ENCODE measurements at places on chromosomes 5 and 9.

- no peak for DNase-seq
Observed at GRCh38 chr9:7186175-7186574, 428.4 kb downstream of the KDM4C start.

DNA sequence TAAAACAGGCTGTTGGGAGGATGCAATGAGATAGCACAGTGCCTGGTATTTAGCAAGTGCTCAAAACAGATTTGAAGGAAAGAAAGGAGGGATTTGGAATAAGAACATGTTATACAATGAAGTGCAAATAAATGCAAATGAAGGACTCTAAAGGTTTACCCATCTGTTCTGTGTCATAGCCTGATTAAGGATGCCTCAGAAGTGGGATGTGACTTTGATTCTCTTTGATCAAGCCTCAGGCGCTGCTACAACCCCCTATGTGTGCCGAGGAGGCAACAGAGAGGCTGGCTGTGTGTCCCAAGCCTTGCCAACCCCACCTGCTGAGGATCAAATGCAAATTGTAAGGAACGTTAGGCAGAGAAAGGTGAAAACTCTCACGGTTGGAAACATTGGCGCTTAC lies 27.2 kb downstream of the GGTA1 start:
- no peak for DNase-seq

GRCh38 chr9:35790385-35791296 lies 750 bp upstream of the NPR2 start:
- DNase-seq: peak; percentile 45

DNA sequence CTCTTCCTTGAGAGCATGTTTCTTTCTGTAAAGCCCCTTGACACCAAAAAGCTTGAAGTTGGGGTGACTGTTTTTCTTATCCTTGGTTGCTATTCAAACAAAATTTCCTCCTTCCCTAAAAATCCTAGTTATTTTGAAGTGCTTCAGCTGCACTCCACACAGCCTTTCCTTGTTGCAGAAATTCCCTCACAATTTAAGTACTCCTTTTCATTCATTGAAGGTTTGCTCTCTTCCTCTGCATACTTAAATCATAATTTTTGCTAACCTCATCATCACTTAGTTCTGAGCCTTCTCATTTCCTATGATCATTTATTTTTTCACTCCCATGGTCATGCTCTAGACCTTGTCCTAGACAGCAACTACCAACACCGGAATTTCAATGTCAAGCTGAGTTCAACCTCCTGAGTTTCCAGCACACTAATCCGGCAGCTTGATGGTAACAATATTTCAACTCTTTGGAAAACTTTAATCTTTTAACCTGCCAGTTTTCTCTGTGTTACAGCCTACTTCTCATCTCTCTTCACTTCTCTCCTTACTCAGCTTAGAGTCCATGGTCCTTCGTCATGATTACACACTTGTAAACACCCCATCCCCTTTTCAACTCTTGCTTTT lies 78.7 kb upstream of the ACTBL2 start:
- DNase-seq: no peak

DNA sequence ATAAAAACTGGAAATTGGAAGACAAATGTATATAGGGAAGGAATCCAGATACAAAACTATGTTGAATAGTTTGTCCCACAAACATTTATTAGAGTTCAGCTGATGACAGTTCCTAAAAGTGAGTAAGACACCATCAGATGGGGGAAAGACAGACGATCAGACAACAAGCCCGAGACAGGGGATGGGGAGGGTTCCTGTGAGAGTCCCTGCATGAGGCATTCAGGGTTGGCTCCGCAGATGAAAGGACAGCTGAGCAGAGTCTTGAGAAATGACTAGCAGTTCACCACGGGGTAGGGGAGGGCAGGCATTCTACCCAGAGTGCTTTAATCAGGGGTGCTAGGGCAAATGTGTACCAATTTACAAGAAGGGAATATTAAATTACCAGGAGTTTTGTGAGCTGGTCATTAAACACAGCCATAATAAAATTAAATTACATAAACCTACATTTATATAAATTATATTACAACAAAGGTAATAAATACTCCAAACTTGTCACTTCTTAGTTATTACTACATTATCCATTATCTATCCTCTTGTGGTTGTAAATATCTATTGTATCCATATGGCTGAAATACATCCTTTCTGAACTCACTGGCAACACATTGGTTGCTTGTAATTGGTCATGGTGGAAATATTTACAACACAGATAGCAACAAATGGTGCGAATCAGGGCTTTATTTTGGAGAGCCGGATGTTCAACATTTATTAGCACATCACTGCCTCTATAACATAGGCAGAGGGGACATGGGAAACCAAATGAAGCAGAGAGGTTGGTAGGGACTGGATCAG lies 27.8 kb downstream of the TNFSF15 start:
- DNase-seq: peak; percentile 8

DNA sequence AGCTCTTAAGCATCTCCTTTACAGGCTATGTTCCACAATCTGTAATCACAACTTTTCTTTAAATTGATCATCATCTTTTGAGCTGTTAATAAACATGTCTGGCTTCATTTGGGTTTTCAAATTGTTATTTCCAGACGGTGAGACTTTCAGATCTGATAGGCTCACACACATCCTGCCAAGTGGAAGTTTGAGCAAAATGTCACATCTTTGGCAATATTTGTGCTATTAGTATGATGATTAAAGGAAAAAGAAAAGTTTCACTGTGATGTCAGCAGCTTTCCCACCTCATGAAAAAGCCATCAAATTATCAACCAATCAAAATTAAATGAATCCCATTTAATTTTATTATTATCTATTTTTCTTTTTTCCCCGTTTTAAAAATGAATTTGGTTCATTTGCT lies 29.8 kb downstream of the SLC1A1 start:
- no peak for DNase-seq

Data from activated T-helper 1 cell treated with anti-CD3 and anti-CD28 coated beads, Interleukin-12 subunit alpha, Interleukin-12 subunit beta, Interleukin-2, Interleukin-4 antibody, amounts not matched to agents 30 ng/mL and 10 ng/mL and 1 ng/mL, durations not matched to agents 14 hours and 24 hours and 36 hours (primary cell).